Stimulated activated CD4-positive, alpha-beta T cell treated with anti-CD3 and anti-CD28 coated beads, Interleukin-4, amount 100 ng/mL, for 4 hours (primary cell): ENCODE measurements at places on chromosomes 11 and 22.

GRCh38 chr11:7967826-7968225 is 2.6 kb upstream of the NLRP10 start:
- no peak for DNase-seq

GRCh38 chr11:9753021-9753420 is 89.1 kb downstream of the SWAP70 start:
- DNase-seq: no peak

DNA sequence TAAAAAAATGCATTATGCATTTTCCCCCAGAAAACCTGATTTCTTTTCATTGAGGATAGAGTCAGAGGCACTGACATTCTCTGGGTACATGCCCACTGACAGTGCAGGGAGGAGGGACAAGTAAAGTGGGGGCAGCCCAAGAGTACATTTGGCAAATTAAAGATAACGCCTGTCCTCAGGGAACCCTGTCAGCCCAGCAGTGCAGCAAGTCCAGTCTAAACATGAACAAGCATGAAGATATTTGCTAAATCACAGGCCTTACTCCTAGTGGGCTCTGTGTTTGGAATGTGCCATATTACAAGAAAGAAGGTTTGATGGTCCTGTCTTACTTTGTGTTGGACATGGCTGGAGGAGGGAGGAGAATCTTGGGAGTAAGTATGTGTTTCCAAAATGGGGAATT is 37.9 kb downstream of the AMOTL1 start:
- no peak for DNase-seq

GRCh38 chr22:48369789-48370507 is 1457.7 kb downstream of the BRD1 start:
- no peak for DNase-seq

- DNase-seq: no peak
These were observed 113.1 kb downstream of the ARHGAP42 start for GRCh38 chr11:100800202-100800601.

DNA sequence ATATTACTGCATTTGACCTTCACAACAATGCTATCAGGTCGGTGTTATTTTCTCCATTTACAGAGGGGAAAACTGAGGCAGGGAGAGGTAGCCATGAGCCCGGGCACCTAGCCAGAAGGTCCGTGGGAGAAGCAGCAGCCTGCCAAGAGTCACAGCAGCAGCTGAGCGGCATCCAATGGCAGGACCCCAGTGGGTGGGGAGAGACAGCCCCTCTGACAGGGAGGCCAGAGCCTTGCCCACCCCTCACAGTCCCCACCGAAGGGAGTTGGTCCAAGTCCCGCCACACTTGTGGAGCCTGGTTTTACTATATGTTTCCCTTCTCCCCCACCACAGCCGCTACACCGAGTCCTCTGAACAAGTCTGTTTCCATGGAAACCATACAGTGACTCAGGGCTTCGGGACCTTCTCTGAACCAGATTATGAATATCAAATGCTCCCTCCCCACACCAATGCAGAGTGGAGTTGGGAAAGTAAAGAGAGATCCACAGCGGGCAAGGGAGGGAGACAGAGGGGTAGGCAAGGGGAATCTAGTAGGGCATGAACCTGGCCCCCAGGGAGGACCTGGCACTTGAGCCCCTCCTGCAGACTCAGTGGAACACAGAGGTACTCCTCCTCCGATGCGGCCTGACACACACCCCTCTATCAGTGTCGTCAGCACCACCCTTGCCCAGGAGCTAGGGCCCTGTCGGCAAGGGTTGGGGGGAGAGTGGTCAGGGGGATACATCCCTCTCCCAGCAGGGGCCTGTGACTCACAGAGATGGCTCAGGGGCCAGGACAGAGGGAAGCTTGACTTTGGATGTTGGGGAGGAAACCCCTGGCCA is 2.5 kb downstream of the CHST1 start:
- DNase-seq: no peak

GRCh38 chr22:21712751-21713427 is 22.7 kb downstream of the YPEL1 start:
- peak; percentile 40 for DNase-seq

DNA sequence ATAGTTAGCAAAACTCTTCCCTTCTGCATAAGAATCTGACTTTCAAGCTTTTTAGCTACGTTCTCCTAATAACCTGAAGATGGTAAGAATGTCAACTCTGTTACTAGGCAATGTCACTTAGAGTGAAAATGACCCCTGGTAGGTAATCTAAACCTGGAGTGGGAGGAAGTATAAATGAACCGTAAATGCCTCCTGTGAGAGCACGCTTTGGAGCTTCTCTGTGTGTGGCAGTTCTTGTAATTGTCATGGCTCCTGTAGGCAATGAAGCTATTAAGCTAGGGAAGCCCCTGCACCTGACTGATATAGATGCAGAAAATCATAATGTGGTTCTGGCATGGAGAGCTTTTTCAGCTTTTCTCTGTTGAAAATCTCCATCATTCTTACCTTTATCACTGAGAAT is 29.4 kb downstream of the CALCA start:
- DNase-seq: no peak

DNA sequence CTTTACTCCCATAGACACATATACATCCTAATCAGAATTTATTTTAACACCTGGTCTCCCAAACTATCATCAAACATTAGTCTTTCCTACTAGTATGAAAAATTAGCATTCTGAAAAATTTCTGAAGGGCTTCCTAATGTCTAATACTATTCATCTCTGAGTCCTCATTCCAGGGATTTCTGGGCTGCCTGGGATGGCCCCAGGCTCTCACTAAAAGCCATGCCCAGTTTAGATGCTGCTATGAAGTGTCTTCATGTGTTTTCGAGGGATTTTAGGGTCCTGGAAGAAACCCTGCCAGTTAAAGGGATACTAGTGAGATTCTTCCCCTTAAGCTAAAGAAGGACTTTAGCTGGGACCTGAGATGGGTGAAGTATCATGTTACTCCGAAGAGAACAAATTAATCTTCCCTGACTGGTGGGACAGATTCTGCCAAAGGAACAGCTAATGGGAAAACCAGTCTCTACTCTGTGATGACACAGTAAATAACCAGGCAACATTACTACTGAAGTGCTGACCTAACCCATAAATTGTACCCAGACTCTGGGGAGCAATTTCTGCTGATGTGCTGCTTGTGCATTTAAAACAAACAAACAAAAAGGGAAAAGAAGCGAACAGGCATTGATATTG is 342.6 kb downstream of the SOX6 start:
- no peak for DNase-seq

DNA sequence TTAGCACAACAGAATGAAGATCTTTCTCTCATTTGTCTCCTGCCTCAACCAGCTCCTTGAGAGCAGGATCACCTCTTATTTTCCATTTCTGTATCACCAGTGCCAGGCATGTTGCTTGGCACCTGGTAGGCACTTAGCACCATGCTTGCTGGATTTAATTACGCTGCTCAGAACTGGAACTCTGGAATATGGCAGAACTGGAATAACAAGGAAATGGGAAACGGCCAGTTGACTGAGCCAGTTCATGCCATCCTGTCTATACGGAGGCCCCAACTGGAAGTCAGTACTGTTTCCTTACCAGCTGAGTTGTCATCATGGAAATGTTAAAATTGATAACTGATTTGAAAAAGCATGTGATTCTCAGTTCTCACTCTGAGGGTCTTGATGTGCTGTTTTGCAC is 69.5 kb upstream of the YWHAH start:
- DNase-seq: no peak

DNA sequence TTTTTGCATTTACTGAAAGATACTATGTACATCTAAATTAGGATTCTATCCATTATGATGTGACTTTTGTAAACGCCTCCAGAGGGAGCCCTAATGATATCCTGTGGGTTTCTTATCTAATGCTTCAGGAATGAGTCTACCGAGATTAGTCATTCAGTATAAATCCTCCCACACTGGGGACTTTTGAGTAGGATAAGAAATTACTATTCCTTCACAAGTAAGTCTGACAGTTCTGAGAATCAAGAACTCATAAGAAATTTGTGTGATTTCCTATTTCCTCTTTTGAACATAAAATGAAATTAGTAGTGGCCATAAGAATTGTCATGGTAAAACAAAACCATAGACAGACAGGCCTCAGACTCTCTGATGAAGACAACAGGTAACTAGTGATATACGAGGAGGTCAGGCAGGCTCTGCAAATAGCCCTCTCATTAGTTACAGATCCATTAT is 10.0 kb upstream of the OR5M1 start:
- DNase-seq: no peak

DNA sequence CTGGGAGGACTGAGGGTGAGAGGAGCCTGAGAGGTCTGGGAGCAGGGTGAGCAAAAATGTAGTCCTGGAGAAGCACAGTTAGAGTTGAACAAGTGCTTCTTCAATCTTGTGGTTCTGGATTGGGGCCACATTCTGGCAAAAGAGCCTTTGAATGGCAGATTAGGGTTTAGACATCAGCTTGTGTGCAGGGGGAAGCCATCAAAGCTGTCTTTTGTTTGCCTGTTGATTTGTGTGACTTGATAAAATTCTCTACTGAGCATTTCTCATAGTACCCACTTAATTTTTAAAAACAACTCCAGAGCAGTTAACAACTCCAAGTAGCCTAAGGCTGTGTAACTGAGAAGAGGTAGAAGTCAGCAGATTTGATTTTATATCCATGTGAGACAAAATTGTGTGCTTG is 166.2 kb downstream of the FAT3 start:
- DNase-seq: no peak

DNA sequence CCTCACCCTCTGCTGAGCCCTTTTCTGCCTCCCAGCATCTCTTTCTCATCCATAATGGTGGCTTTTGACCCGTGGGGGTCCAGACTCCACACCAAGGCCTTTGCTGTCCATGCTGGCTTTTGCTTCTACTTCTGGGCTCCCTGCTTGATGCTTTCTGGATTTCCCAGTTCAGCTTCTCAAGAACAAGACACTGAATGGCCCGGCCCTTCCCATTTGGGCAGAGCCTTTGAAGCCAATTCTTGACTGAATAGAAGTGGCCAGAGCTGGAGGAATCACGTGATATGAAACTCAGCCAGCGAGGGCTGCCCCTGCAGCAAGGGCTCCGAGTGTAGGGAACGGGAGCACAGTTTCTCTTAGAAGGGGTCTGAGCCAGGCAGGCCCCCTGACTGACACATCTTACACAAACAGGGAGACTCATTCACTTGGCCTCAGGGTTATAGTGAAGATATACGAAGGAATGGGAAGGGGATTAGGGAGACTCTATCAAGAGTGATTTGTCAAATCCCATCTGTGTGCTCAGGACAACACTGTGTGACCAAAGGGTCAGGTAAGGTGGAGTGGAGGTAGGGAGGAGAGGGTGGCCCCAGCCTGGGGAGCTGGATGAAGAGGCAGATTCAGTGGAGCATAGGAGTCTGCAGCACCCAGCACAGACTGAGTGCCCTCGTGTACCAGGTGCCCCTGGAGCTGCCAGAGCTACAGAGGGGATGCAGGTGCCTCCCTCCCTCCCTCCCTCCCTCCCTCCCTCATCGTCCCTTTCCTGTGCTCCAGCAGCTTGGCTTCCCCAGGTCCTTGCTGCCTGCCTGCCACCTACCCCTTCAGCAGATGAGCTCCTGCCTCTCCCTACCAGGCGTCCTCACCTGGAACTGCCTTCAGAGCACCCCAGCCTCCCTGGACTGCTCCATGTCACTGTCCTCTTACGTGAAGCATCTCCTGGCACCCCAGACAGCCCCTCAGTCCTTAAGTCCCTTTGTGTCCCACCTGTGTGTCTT is 106.0 kb downstream of the TRIM29 start:
- no peak for DNase-seq

DNA sequence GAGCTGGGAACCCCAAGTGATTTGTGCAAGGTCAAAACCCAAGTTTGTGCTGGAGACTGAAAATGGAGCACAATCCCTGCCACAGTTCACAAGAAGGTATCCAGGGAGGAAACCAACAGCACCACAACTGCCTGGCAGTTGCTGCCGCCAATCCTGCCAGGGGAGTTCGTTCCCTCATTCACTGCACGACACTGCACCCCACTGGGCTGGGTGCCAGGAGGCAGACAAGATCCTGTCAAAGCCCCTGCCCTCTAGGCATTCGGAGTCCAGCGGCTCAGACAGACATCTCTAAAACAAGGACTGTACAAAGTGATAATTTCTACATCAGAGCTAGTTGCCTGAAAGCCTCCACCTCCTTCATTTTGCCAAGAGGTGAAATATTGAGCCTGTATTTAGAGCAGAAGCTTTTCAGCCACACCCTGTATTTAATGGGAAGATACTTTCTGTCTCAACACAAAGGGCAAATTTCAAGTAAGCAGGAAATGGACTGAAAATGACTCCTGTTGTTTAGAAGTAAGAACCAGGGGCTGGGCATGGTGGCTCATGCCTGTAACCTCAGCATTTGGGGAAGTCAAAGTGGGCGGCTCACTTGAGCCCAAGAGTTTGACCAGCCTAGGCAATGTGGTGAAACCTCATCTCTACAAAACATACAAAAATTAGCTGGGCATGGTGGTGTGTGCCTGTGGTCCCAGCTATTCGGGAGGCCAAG is 277.4 kb upstream of the NARS2 start:
- no peak for DNase-seq

GRCh38 chr22:42620084-42620483 is 5.4 kb upstream of the POLDIP3 start:
- DNase-seq: no peak

- no peak for DNase-seq
These were observed 90.7 kb downstream of the CSNK2A3 start for GRCh38 chr11:11262171-11262920.

GRCh38 chr11:47305734-47306483 is 36.0 kb downstream of the MADD start:
- no peak for DNase-seq

DNA sequence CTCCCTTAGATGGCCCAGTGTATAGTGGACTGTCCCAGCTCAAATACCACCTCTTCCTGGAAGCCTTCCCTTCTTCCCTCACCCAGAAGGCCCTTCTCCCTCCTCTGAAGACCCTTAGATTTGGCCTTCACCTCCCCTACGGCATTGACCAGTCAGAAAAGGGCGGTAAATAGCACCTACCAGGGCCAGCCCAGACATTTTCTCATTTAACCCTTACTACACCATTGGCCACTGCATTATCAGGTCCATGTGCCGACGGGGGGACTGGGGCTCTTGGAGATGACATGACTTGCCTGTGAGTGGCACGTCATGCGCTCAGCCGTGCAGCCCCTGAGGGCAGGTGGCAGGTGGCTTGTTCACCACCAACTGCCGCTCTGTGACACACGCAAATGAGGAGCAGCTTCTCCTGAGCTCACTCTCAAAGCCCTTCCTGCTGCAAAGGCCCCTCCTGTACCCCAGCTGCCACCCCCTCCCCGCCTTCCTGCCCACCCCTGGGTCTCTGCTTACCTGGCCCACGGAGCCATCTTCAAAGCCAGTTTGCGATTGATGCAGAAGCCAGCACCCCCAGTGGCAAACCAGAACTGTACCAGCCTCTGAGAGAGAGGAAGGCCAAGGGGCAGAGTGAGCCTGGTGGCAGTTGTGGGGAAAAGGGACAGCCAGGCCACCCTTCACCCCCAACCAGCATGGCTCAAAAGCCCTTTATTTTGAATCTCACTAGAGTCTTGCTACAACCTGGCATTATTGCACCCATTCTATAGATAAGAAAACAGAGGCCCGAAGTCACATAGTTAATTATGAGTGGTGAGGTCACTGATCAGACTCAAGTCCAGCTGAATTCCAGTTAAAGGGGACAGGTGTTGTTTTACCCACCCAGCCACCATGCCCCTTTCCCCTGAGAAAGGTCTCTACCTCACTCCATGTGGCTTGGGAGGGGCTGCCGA is 9.5 kb downstream of the MFNG start:
- DNase-seq: no peak

GRCh38 chr22:38243007-38243765 is 29.6 kb downstream of the TMEM184B start:
- DNase-seq: no peak

GRCh38 chr11:31834237-31834636 is 23.1 kb upstream of the PAX6 start:
- no peak for DNase-seq
